ENCODE measurements at places on chromosomes 2 and 18.

GRCh38 chr2:61151436-61151835 lies 10.6 kb upstream of the C2orf74 start:
- peak; percentile 25 for DNase-seq

- DNase-seq: no peak
Measured at GRCh38 chr2:134716721-134717243, 2.0 kb downstream of the TMEM163 start.

GRCh38 chr2:174053355-174054151 lies 88.4 kb upstream of the SP3 start:
- no peak for DNase-seq

DNA sequence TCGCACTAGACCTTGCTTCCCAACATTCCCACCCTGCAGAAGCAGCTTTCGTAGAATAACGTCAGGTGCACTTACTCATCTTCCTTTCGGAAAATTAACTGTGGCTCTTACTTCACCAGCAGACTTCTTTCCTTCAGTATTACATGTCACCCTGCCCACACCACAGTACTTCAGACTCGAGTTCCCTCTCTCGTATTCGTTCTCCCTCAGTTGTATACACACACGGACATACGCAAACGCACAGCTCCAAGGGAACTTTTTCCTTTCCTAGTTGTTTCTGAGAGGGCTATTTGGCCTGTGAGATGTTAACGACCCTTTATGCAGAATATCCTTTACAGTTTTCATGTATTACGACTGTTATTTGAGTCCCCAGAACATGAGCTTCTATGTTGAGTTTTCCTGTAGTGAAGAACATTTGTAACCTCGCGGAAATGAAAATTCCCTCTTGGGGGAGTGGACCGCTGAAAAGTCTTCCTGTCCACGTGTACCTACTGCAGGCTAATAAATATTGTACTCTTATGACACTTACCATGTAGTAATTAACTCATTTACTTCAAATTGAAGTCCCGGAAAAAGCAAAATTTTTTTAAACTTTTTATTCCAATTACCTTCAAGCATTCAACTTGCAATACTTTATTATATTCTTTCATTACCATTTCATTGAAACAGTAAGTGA lies 908 bp downstream of the ERLEC1 start:
- DNase-seq: peak; percentile 43

GRCh38 chr2:229980431-229981184 lies 58.3 kb downstream of the FBXO36 start:
- DNase-seq: peak; percentile 85

GRCh38 chr18:6605115-6605869 lies 124.2 kb upstream of the ARHGAP28 start:
- DNase-seq: no peak
